ENCODE measurements at places on chromosomes 1 and 21. TPM values are rescaled to one million over a fixed set of nuclear protein-coding genes. Genes with fewer than 3 reads are reported as not detected.

- H3K27ac ChIP-seq = no peak overlapping the region
- no peak overlapping the region for H3K4me3 ChIP-seq
- DNase-seq = peak; percentile 13
- H3K27me3 ChIP-seq = no peaks in the 10 kb centered on the region
- H3K36me3 ChIP-seq = no peaks in the 10 kb centered on the region
- H3K4me1 ChIP-seq = peaks cover 19% of the 10 kb centered on the region
Observed at GRCh38 chr1:182143825-182144645, 82.5 kb upstream of the ZNF648 start.

REN gene
- total RNA-seq = not detected

- H3K36me3 ChIP-seq = no peaks in the 10 kb centered on the region
- H3K4me3 ChIP-seq = no peak overlapping the region
- H3K27ac ChIP-seq = no peak overlapping the region
- DNase-seq = no peak
- H3K27me3 ChIP-seq = no peaks in the 10 kb centered on the region
Observed at GRCh38 chr1:113534875-113535274, 144.6 kb downstream of the MAGI3 start.

DNA sequence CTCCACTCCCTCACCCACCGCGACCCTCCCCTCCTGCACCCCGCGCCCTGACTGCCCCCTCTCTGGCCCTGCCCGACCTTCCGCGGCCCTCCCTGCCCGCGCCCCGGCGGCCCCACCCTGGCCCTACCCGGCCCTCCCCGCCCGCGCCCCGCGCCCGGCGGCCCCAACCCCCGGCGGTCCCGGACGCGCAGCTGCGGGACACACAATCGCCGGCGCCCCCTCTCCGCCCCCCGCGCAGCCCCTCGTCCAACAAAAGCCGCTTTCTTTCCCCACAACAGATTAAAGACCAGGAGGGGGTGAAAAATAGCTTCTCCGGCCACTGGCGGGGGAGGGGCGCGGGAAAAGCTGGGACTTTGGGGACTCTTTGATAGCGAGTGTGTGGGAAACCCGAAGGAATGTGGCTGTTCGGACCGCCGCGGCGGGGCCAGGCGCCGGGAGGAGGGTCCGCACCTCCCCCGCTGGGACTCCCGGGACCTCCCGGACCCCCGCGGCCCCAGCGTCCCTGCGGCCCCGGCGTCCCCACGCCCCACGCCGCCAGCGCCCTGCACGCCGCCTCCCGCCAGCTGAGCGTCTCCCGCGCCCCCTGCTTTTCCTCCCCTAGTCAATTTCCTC lies 8.8 kb upstream of the ID3 start:
- H3K27ac ChIP-seq = peak overlapping the region; percentile 93

DNA sequence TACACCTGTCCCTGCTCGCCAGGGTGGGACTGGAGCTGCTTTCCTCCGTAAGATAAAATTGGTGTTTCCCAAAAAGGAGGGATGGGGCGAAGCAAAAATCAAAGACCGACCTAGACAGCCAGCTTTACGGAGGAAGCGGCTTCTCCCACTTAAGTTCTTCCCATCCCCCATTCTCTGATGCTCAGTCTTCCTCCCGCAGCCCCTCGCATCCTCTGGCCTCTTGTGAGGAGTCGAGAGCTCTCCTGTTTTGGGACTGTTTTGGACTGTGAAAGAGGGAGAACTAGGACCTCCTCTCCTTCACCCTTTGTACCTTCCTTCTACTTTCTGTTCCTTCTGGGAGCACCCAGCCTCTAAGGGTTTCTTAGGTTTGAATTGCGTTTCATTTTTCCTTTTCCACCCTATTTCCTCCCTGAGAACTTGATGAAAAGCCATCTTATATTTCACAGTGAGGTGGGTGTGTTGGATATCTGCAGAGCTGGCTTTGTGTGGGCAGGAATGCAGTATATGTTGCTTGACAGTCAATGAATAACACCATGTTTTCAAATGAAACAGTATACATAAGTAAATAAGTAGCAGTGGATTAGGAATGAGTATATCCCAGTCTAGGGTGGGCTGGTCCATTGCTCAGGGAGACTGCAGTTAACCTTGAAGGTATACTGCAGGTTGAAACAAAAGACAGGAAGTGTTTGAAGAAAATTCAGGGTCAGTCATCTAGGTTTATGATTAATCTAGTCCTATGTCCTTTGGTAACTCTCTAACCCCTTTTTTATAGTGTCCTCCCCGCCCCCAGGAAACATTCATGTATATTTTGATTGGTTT lies 848 bp downstream of the CTTNBP2NL start:
- H3K36me3 ChIP-seq = no peaks in the 10 kb centered on the region
- peaks cover 47% of the 10 kb centered on the region for H3K4me1 ChIP-seq
- H3K27ac ChIP-seq = peak overlapping the region; percentile 74
- no peak for DNase-seq

Measured in WTC11 (cell line).